Neural progenitor cell (in vitro differentiated cells): ENCODE measurements at places on chromosomes 1 and 21.

- H3K36me3 ChIP-seq = no peaks in the 10 kb centered on the region
- H3K27ac ChIP-seq = no peak overlapping the region
- peaks cover 24% of the 10 kb centered on the region for H3K27me3 ChIP-seq
- peaks cover 4% of the 10 kb centered on the region for H3K4me1 ChIP-seq
These were observed 11.5 kb upstream of the KCNAB2 start for GRCh38 chr1:6033986-6034749.

GRCh38 chr1:183267646-183268431 is 81.8 kb downstream of the LAMC2 start:
- H3K27ac ChIP-seq = no peak overlapping the region
- no peak for DNase-seq
- no peaks in the 10 kb centered on the region for H3K36me3 ChIP-seq
- no peaks in the 10 kb centered on the region for H3K4me1 ChIP-seq
- no peaks in the 10 kb centered on the region for H3K27me3 ChIP-seq

DNA sequence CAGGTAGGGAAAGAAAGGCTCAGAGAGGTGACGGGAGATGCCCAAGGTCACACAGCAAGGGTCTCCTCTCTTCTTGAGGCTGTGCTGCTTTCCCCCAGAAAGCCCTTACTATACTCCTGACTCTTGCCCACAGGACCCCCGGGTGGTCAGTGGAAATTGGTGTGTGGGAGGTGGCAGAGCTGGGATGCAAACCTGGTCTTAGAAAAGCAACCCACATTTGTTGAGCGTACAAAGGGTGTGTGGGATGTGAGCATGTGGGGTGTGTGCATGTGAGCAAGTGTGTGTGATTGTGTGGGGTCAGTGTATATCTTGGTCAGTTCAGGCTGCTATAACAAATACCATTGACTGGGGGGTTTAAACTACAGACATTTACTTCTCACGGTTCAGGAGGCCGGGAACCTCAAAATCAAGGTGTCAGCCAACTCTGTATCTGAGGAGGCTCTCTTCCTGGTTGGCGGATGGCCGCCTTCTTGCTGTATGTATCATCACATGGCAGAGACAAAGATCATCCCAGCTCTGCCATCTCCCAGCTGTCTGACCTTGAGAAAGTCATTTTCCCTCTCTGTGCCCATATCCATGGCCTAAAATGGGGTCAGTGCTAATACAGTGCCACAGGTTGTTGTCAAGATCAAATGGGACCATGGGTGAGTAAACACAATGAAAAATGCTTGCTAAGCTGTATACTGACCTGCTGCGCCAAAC is 268.5 kb downstream of the PTPRU start:
- H3K4me3 ChIP-seq = no peak overlapping the region
- DNase-seq = no peak
- H3K27ac ChIP-seq = no peak overlapping the region
- peaks cover 40% of the 10 kb centered on the region for H3K4me1 ChIP-seq

- no peaks in the 10 kb centered on the region for H3K4me1 ChIP-seq
- no peak overlapping the region for H3K4me3 ChIP-seq
- H3K27ac ChIP-seq = no peak overlapping the region
- H3K36me3 ChIP-seq = no peaks in the 10 kb centered on the region
These were observed 56.2 kb upstream of the PARP1 start for GRCh38 chr1:226463925-226464586.

GRCh38 chr1:39833621-39834385 is 45.1 kb upstream of the BMP8B start:
- peaks cover 10% of the 10 kb centered on the region for H3K4me1 ChIP-seq
- H3K27me3 ChIP-seq = no peaks in the 10 kb centered on the region
- H3K36me3 ChIP-seq = no peaks in the 10 kb centered on the region
- H3K27ac ChIP-seq = no peak overlapping the region
- no peak overlapping the region for H3K4me3 ChIP-seq

DNA sequence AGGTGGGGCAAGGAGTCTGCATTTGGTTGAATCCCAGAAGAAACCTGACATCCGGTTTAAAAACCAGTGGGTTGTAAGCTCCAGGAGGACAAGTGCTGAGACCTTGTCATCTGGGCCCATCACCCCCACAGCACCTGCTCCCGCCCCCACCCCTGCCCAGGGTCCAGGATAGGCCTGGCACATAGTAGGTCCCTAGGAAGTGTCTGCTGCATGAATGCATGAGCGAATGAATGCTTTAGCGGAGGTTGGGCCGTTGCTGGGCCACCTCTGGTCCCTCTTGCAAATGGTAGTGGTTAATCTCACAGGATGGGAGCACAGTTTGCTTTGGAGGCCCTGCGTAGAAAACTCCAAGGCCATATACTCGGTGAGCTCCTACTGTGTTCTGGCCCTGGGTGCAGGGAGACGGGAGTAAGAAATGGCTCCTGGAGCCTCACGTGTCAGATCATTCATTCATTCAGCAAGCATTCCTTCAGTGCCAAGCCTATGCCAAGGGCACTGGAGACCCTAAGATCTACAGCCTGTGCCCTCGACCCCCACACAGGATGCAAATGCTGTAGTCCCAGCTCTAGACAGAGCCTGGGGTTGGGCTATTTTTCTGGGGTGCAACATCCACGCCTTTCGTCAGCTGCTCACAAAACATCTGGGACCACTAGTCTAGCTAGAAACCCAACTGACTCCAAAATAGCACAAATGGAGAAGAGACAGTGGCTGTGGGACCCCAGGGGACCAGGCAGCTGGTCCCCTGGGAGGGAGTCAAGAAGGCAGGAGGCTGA is 28.9 kb downstream of the EPHA2 start:
- no peak overlapping the region for H3K27ac ChIP-seq
- H3K27me3 ChIP-seq = no peaks in the 10 kb centered on the region
- no peak overlapping the region for H3K4me3 ChIP-seq
- no peaks in the 10 kb centered on the region for H3K4me1 ChIP-seq
- DNase-seq = no peak
- H3K36me3 ChIP-seq = no peaks in the 10 kb centered on the region

- H3K27ac ChIP-seq = no peak overlapping the region
- H3K27me3 ChIP-seq = no peaks in the 10 kb centered on the region
- peaks cover 10% of the 10 kb centered on the region for H3K4me1 ChIP-seq
- DNase-seq = no peak
- H3K4me3 ChIP-seq = no peak overlapping the region
These were observed 12.8 kb downstream of the AHCYL1 start for GRCh38 chr1:109997204-109997866.

- H3K36me3 ChIP-seq = peaks cover 21% of the 10 kb centered on the region
- H3K27me3 ChIP-seq = no peaks in the 10 kb centered on the region
- peaks cover 7% of the 10 kb centered on the region for H3K4me1 ChIP-seq
- peak overlapping the region; percentile 74 for H3K4me3 ChIP-seq
- no peak for DNase-seq
These were observed 936 bp downstream of the ZFP69B start for GRCh38 chr1:40451238-40451585.

DNA sequence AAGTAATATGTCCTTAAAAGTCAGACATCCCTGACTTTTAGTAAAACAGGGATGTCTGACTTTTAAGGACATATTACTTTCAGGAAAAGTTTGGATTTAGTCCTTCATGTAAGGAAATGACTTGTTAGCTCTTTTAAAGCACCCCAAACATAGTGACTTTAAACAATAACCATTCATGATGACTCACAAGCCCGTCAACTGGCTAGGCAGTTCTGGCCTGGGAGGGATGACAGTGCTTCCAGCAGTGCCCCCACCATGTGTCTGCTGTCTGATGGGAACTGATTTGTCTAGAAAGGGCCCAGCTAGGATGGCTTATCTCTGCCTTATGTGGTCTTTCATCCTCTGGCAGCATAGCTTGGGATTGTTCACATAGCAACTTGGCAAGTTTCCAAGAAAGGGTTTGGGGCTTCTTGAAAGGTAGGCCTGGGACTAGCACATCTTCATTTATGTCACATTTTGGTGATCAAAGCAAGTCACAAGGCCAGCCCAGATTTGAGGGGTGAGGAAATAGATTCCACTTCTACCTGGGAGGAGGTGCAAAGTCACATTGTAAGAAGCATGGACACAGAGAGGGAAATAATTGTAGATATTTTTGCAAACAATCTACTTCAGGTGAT is 143.5 kb downstream of the C1orf94 start:
- H3K36me3 ChIP-seq = no peaks in the 10 kb centered on the region
- H3K4me3 ChIP-seq = no peak overlapping the region
- H3K27ac ChIP-seq = no peak overlapping the region
- no peaks in the 10 kb centered on the region for H3K4me1 ChIP-seq
- no peak for DNase-seq

DNA sequence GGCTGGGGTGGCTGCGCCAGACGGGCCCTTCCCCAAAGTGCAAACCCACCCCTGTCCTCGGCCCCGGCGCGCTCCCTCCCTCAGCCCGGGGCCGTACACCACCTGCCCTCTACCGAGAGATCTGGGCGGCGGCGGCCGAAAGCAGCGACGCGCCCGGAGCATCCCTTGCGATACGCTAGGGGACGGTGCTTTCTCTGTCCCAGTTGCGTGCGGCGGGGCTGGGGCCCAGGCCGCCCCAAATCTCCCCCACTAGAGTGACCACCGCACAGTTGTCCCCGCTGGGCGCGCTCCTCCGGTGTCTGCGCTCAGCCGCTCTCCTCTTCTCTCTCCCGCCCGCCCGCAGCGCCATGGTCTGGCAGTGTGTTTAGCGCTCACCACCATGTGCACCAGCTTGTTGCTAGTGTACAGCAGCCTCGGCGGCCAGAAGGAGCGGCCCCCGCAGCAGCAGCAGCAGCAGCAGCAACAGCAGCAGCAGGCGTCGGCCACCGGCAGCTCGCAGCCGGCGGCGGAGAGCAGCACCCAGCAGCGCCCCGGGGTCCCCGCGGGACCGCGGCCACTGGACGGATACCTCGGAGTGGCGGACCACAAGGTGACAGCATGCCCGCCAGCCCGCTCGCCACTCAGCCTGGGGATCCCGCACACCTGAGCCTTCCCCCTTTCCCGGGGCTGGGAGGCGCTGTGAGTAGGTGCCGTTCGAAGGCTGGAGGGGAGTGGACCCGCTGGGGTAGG is 1.0 kb downstream of the ST6GALNAC5 start:
- no peaks in the 10 kb centered on the region for H3K36me3 ChIP-seq
- no peaks in the 10 kb centered on the region for H3K4me1 ChIP-seq
- DNase-seq = peak; percentile 90

GRCh38 chr1:157092831-157093230 is 6.8 kb downstream of the ETV3L start:
- DNase-seq = no peak
- no peaks in the 10 kb centered on the region for H3K36me3 ChIP-seq
- no peaks in the 10 kb centered on the region for H3K27me3 ChIP-seq

DNA sequence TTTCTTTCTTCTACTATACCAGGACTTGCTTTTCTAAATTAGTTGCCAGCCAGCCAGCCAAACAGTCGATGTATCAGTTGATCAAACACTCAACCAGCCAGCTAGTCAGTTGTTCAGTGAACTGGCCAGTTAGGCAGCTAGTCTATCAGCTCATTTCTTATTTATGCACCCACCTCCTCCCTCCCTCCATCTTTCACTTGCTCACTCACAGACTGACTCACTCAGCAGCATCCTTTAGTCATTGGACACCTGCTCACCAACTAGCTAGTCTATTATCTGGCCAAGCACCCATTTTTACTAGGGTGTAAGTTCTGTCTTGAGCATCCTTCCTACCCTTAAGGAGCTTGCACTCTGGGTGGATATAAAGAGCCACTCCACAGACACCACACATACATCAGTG is 5.9 kb upstream of the SPRR4 start:
- H3K27ac ChIP-seq = no peak overlapping the region
- H3K4me1 ChIP-seq = no peaks in the 10 kb centered on the region
- H3K4me3 ChIP-seq = no peak overlapping the region
- H3K36me3 ChIP-seq = no peaks in the 10 kb centered on the region
- no peaks in the 10 kb centered on the region for H3K27me3 ChIP-seq

DNA sequence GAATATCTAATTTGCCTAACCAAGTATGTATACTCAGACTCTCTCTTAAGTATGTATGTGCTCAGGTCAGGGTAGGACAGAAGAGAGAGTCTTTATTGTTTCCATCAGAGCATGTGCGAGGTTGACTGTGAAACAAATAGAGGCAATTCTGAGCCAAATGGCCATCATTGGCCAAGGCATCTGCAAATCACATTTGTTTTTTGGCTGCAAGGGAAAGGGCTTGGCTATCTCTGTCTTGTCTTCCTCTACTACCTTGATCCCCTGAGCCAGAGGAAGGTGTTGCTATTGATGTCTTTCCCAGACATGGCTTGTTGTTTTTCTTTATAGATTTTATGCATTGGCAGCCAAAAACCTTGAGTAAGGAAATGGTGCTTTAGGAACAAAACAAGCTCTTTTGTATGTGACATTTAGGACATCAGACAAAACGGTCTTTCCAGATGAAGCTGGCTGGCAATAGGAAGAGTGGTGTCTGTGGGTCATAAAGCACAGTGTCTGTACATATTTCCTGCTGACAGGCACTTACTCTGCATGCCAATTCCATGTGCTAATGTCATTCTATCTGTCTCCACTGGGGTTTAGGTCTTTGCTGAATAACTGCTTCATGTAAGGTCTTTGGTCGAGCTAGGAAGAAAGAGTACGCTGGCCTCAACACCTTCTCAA is 163.3 kb downstream of the BRINP2 start:
- H3K4me3 ChIP-seq = no peak overlapping the region
- no peak for DNase-seq
- H3K27ac ChIP-seq = no peak overlapping the region
- no peaks in the 10 kb centered on the region for H3K27me3 ChIP-seq
- no peaks in the 10 kb centered on the region for H3K36me3 ChIP-seq
- H3K4me1 ChIP-seq = no peaks in the 10 kb centered on the region

DNA sequence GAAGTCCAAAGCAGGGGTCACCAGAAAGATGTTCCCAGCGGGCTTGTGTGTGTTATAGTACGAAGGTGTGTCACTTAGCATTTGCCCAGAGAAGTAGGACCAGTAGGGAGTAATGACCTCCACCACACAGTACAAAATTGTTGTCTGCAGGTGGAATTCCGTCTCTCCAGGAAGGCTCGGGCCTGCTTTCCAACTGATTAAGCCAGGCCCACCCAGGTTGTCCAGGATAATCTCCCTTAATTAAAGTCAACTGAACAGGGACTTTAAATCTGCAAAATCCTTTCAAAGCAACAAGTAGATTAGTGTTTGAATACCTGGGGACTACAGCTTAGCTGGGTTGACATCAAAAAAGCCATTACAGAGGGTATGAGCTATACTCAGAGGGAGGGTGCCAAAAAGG is 131.3 kb downstream of the BACH1 start:
- no peaks in the 10 kb centered on the region for H3K36me3 ChIP-seq
- peaks cover 21% of the 10 kb centered on the region for H3K4me1 ChIP-seq
- peak; percentile 65 for DNase-seq
- H3K27ac ChIP-seq = peak overlapping the region; percentile 85

- no peaks in the 10 kb centered on the region for H3K36me3 ChIP-seq
- DNase-seq = peak; percentile 93
- peak within 1 kb of the TSS; percentile 87 for H3K27ac ChIP-seq
- no peaks in the 10 kb centered on the region for H3K27me3 ChIP-seq
- peak within 1 kb of the TSS; percentile 95 for H3K4me3 ChIP-seq
These were observed at the start of gene USP33 for GRCh38 chr1:77759071-77760028. USP33 (minus strand) TSS chr1:77759852; CDS start chr1:77741697, 18,155 bp downstream.

DNA sequence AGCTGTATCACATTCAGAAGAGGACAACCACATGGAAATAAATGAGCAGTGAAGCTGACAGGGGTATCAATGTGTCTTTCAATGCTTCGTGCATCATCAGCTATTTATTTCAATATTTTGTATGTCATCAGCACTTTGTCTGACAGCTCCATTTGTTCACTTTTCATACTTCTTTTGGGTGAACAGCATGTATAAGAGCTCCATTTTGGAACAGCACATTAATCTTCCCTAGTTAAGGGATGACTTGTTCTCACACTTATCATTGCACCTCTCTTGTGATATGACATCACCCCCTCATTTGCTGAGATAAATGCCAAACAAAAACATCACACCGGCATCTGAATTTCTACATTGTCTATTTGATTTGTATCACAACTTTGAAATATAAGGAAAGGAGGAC is 190.6 kb upstream of the SAMSN1 start:
- no peaks in the 10 kb centered on the region for H3K36me3 ChIP-seq
- H3K27ac ChIP-seq = no peak overlapping the region
- no peak overlapping the region for H3K4me3 ChIP-seq
- H3K27me3 ChIP-seq = no peaks in the 10 kb centered on the region
- H3K4me1 ChIP-seq = no peaks in the 10 kb centered on the region
